Neural progenitor cell (in vitro differentiated cells): ENCODE measurements at places on chromosomes 7 and 10. TPM values are rescaled to one million over a fixed set of nuclear protein-coding genes. Genes with fewer than 3 reads are reported as not detected.

DNA sequence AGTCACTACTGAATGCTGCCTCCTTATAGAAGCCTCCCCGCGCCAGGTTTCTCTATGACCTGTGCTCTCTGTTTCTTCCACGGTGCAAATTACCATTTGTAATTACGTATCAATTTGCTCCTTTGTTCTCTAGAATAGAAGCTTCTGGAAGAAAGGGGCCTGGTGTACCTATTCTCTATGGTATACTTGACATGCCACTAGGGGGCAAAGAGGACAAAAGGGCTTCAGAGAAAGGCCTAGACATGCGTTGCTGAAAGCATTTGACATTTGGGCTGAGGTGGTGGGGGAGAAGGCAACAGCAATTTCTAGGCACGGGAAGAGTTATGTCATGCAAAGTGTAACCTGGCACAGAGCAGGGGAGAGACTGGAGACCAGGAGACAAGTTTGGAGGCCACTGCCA is 148.7 kb downstream of the WDR11 start:
- peak; percentile 38 for DNase-seq

DNA sequence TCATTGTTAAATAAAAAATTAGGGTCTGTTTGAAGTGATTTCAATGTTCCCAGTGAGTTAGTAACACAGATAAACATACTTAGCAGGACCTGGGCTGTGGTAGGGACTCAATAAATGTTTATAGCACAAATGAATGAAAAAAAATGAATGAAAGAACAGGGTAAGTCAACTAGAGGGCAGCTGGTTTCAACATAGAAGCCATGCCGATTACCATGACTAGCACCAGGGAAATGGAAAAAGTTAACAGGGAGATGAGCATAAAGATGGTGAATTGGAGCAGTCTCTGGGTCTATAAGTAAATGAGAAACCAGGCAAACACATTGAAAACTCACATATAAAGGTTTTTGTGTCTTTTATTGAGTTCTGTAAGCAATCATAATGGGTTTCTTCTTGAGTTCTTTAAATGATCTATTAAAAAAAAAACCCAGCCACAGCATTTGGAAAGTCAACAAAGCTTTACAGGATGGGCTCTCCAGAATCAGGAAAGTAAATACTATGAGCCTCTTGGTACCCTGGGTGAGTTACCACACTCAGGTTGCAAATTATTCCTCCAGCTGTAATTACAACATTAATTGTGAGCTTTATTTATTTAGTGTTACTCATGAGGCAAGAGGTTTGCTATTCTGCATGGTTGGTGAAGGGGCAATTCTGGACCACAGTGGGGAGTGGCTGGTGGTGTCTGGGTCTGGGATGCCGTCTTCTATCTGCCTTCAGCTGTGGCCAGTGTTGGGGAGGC is 46.1 kb upstream of the MTPN start:
- DNase-seq = no peak

- no peak for DNase-seq
Observed at GRCh38 chr10:77377678-77378352, 259.8 kb downstream of the KCNMA1 start.

GRCh38 chr10:59937720-59938119 is 31.4 kb upstream of the CCDC6 start:
- no peak for DNase-seq

DNA sequence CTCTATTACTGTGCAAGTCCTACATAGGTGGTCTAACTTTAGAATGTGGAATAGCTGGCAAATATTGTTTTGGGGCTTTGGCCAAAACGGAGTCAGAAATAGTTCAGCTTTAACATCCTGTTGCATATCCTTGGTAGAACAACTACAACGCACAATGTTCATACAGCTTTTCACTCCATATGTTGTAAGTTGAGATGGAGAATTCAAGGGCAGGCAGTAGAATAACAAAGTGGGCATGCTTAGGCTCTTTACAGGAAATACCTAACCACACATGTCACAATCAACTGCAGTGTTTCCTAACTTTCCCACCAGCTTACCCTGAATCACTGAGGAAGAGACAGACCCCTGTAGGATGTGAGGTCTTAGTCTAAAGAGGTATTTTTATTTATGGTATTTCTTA is 122.3 kb downstream of the PPP1R3A start:
- no peak for DNase-seq

IQUB gene
- 0.58 and 0.84 TPM in 2 replicates for total RNA-seq

HMX3 gene
- total RNA-seq = 0.12 TPM in 1 of 2 replicates, not detected in the other

GRCh38 chr10:75127471-75127870 is 16.0 kb downstream of the SAMD8 start:
- DNase-seq = no peak

GDF2 gene
- total RNA-seq = 0.19 TPM in 1 of 2 replicates, not detected in the other

C10orf67 gene
- total RNA-seq = not detected in 2 replicates

COMTD1 gene
- total RNA-seq = 2.1 and 5.3 TPM in 2 replicates

- DNase-seq = no peak
Observed at GRCh38 chr7:128055637-128056036, 24.4 kb upstream of the LRRC4 start.

DNA sequence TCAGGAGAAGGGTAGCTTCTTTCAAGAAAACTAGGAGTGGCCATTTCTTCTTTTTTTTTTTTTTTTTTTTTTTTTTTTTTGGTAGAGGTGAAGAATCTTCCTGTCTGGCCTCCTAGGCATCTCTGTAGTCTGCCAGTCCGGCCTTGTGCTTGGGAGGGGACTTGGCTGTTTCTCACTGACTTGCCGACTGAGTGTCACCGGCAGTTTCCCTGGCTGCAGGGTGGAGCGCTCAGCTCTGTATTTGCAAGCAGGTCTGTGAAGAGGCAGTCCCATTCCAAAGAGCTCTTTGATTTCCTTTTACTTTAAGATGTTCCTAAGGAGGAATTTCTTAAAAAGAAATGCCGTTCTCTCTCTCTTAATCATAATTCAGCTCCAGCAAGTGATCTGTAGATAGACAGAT is 212.6 kb downstream of the ADRA2A start:
- DNase-seq = no peak

TFR2 gene
- total RNA-seq = 0.34 and 1.9 TPM in 2 replicates

DNA sequence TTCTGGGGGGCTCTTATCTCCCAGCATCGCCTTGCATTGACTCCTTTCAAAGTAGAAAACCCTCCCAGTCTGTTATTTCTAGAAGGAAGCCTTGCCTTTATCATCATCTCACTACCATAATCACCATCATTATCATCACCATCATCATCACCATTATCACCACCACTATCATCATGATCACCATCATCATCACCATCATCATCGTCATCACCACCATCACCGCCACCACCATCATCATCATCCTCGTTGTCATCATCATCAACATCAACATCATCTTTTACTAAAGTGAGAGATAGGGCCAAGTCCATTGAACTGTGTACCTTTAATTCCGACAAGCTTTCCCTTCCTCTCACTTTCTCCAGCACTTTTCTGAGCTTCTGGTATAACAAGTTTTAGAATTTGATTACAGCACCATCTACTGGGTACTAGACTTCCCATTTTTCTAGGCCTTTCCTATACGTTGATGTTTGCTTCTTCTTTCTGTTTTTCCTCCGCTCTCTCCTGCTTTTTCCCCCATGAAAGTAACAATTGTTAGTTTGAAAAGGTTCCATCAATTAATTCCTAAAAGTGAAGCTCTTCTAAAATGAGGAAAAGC is 226.4 kb downstream of the BUB3 start:
- peak; percentile 23 for DNase-seq
